ENCODE measurements at places on chromosomes 1 and 21. TPM values are rescaled to one million over a fixed set of nuclear protein-coding genes. Genes with fewer than 3 reads are reported as not detected.

CITED4 gene
- 108 TPM for total RNA-seq

PODN gene
- total RNA-seq: not detected

FAM177B gene
- total RNA-seq: not detected

BACE2 gene
- 20.2 TPM for total RNA-seq
